ENCODE measurements at places on chromosomes 11 and 22.

GRCh38 chr11:94769880-94770279, 1.7 kb downstream of the AMOTL1 start:
- DNase-seq = no peak

- DNase-seq = no peak
Observed at GRCh38 chr11:118988280-118988679, 9.7 kb upstream of the CENATAC start.

- DNase-seq = peak; percentile 32
Observed at GRCh38 chr11:3609416-3610265, 32.2 kb downstream of the ART5 start.

DNA sequence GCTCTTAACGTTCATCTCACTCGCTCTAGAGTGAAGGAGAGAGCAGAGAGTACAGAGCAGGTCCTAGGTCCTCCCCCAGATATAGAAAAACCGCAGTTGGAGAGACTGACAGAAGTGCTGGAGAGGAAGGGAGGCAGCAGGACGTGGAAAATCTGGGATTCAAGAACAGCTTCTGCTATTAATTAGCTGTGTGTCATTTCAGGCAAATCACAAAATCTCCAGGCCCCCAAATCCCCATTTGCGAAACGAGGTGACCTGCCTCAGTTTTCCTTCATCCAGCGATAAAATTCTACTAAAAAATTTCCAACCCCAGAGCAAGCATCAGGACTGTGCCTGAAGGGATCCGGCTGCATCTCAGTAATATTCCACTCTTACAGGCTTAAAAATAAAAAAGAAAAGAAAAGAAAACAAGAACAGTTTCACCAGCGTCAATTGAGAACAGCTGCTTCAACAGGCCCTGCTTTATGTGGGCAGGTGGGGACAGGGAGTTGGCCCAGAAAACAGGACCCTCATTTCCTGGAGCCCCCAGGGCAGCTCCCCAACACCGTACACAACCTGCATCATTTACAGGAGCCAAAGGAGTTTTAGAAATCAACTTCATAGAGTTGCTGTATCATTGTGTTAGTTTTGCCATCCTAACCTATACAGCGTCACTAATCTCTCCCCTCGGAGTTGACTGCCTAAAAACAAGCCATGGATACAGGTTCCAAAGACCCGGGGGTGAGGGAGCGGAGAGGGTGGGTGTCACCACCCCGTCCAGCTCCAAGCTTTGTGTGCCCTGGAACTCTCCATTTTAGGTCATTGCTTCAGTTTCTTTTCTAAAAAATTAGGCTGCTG, 2.3 kb upstream of the MALAT1 start:
- DNase-seq = peak; percentile 70

- no peak for DNase-seq
Observed at GRCh38 chr22:20776624-20777405, 2.9 kb downstream of the SERPIND1 start.

GRCh38 chr22:26883393-26883792, 226.0 kb downstream of the MIAT start:
- no peak for DNase-seq

GRCh38 chr22:35540595-35541253, at the start of gene RASD2:
TSS of gene RASD2 (plus strand) at chr22:35540831. CDS start at chr22:35546810, 5,979 bp downstream.
- no peak for DNase-seq

DNA sequence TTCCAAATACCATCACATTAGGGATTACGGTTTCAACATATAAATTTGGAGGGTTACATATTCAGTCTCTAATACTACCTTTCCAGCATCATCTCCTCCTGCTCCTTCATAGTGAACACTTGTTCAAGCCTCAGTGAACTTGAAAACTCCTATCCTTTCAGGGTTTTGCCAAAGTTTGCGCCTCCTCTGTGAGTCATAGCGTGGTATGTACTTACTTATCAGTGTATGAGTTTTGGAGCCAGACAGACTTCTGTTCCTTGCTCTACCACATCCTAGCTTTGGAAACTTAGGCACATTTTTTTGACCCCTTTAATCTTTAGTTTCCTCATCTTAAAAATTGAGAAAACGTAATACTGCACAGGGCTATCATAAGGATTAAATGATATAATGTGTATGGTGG, 160.1 kb upstream of the ZC3H12C start:
- no peak for DNase-seq

- DNase-seq = no peak
Observed at GRCh38 chr11:61688365-61689163, 8.4 kb downstream of the DAGLA start.

- no peak for DNase-seq
Observed at GRCh38 chr11:112134473-112134872, 29.4 kb downstream of the IL18 start.

DNA sequence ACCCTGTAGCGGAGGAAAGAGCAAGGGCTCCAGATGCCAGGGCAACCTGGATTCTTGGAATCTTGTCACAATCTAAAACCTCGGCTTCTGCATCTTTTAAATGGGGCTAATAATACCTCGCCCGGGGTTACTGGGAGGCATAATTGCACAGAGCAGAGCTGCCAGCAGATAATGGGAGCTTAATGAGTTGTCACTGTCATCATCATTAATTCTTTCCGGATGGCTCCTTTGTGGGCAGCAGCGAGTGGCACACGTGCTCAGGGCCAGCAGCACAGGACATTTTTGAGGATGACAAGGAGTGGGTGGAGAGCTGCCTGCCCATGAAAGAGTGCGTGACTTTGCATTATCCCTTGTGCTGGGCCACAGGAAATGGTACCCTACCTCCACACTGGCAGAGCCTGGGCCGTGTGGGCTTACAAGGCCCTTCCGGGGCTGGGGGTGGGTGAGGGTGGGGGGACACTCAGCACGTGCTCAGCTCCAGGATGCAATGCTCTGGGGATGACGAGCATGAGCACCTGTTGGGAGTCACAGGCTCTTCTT, 5.7 kb downstream of the PDGFB start:
- DNase-seq = no peak

GRCh38 chr11:34575671-34576070, 45.2 kb upstream of the EHF start:
- no peak for DNase-seq
